ENCODE measurements at places on chromosomes 13 and 19. TPM values are rescaled to one million over a fixed set of nuclear protein-coding genes. Genes with fewer than 3 reads are reported as not detected.

GRCh38 chr13:112079696-112080095, 12.7 kb downstream of the SOX1 start:
- H3K27ac ChIP-seq: no peak overlapping the region
- no peaks in the 10 kb centered on the region for H3K4me1 ChIP-seq
- no peaks in the 10 kb centered on the region for H3K36me3 ChIP-seq
- H3K27me3 ChIP-seq: peaks cover 16% of the 10 kb centered on the region
- DNase-seq: no peak

- peaks cover 3% of the 10 kb centered on the region for H3K27me3 ChIP-seq
- H3K4me1 ChIP-seq: no peaks in the 10 kb centered on the region
- H3K36me3 ChIP-seq: no peaks in the 10 kb centered on the region
- DNase-seq: peak; percentile 58
- H3K4me3 ChIP-seq: no peak overlapping the region
- H3K27ac ChIP-seq: no peak overlapping the region
These were observed 68.7 kb downstream of the RASL11A start for GRCh38 chr13:27339299-27339698.

DNA sequence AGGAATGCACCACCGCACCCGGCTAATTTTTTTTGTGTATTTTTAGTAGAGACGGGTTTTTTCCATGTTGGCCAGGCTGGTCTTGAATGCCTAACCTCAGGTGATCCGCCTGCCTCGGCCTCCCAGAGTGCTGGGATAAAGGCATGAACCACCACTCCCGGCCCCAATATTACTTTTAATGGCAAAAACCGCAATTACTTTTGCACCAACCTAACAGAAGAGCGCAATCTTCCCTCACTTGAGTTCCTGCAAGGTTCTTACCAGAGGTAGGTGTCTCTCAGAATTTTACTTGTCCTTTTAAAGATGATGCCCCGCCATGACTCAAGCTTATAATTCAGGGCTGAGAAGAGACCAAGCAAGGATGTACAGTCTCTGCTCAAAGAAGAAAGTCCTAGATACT, 1774.1 kb upstream of the PCDH20 start:
- H3K27me3 ChIP-seq: no peaks in the 10 kb centered on the region
- DNase-seq: no peak
- H3K4me1 ChIP-seq: no peaks in the 10 kb centered on the region
- no peaks in the 10 kb centered on the region for H3K36me3 ChIP-seq
- H3K4me3 ChIP-seq: no peak overlapping the region

CYP4F22 gene
- not detected for total RNA-seq

KLK3 gene
- total RNA-seq: not detected

DNA sequence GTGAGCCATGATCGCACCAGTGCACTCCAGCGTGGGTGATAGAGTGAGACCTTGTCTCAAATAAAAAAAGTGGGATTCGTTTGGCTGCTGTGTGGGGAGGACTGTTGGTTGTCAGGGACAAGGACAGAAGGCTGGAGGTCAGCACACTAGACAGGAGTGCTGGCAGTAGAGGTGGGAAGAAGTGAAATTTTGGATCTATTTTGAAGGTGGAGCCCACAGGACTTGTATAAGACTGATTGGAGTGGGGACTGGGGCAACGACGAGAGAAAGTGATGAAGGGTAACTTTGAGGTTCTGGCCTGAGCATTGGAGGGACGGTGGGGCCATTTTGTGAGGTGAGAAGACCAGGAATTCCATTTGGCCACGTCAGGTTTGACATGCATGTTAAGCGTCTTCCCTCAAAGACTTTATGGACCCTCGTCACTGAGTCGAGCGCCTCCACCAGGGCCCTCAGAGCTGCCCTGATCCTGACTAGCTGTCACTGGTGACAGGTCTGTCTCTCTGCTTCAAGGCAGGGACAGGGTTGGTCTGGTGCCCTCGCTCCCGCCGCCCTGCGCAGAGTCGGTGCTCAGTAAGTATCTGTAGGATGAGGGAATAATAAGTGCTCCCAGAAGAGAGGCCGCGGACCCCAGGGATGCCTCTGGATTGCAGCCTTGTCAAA, 673 bp downstream of the CTU1 start:
- H3K4me3 ChIP-seq: peak overlapping the region; percentile 56
- H3K4me1 ChIP-seq: peaks cover 11% of the 10 kb centered on the region
- no peak for DNase-seq
- no peaks in the 10 kb centered on the region for H3K27me3 ChIP-seq
- no peaks in the 10 kb centered on the region for H3K36me3 ChIP-seq

GRCh38 chr13:67258482-67258881, 28.3 kb upstream of the PCDH9 start:
- DNase-seq: no peak
- no peaks in the 10 kb centered on the region for H3K27me3 ChIP-seq
- H3K27ac ChIP-seq: no peak overlapping the region

CRX gene
- not detected for total RNA-seq

- H3K4me1 ChIP-seq: no peaks in the 10 kb centered on the region
- no peak overlapping the region for H3K27ac ChIP-seq
- DNase-seq: no peak
- no peak overlapping the region for H3K4me3 ChIP-seq
- H3K27me3 ChIP-seq: no peaks in the 10 kb centered on the region
These were observed 127.7 kb downstream of the ZIC5 start for GRCh38 chr13:99843872-99844271.

SSC5D gene
- 1.3 TPM for total RNA-seq

IFT88 gene
- 13.7 TPM for total RNA-seq

DNA sequence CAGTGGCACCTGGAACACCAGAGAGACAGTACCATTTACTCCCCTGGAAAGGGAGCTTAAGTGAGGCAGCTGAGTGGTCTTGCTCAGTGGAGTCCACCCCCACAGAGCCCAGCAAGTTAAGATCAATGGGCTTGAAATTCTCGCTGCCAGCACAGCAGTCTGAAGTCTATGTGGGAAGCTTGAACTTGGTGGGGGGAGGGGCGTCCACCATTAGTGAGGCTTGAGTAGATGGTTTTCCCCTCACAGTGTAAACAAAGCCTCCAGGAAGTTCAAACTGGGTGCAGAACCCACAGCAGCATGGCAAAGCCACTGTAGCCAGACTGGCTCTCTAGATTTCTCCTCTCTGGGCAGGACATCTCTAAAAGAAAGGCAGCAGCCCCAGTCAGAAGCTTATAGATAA, 30.3 kb upstream of the CEACAM4 start:
- no peak overlapping the region for H3K4me3 ChIP-seq
- DNase-seq: no peak
- H3K4me1 ChIP-seq: no peaks in the 10 kb centered on the region
- no peaks in the 10 kb centered on the region for H3K27me3 ChIP-seq
- H3K36me3 ChIP-seq: no peaks in the 10 kb centered on the region

DNA sequence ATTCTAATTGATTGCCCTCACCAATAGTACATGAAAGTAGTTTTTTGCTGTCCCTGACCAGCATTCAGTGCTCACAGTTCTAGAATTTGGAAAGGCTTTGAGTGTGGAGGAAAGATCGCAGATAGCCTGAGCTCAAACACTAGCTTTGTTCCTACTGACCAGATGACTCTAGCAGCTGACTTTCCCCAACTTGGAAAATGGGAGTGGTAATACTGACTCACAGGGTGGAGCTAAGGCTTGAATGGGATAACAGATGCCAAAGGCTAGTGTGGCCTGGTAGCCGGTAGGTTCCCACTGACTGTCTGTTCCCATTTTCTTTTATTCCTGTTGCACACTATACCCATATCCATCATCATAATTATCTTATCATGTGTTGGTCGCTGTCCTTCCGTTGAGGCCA, 3.7 kb downstream of the ZSCAN22 start:
- peaks cover 7% of the 10 kb centered on the region for H3K36me3 ChIP-seq
- no peak overlapping the region for H3K4me3 ChIP-seq
- no peaks in the 10 kb centered on the region for H3K27me3 ChIP-seq
- peaks cover 12% of the 10 kb centered on the region for H3K4me1 ChIP-seq

- no peaks in the 10 kb centered on the region for H3K36me3 ChIP-seq
- DNase-seq: no peak
- no peaks in the 10 kb centered on the region for H3K4me1 ChIP-seq
These were observed 259.4 kb downstream of the DACH1 start for GRCh38 chr13:71607575-71607974.

- no peaks in the 10 kb centered on the region for H3K27me3 ChIP-seq
- H3K36me3 ChIP-seq: no peaks in the 10 kb centered on the region
- H3K27ac ChIP-seq: no peak overlapping the region
- no peaks in the 10 kb centered on the region for H3K4me1 ChIP-seq
These were observed 1104.9 kb upstream of the SLC10A2 start for GRCh38 chr13:104170980-104171555.

DNA sequence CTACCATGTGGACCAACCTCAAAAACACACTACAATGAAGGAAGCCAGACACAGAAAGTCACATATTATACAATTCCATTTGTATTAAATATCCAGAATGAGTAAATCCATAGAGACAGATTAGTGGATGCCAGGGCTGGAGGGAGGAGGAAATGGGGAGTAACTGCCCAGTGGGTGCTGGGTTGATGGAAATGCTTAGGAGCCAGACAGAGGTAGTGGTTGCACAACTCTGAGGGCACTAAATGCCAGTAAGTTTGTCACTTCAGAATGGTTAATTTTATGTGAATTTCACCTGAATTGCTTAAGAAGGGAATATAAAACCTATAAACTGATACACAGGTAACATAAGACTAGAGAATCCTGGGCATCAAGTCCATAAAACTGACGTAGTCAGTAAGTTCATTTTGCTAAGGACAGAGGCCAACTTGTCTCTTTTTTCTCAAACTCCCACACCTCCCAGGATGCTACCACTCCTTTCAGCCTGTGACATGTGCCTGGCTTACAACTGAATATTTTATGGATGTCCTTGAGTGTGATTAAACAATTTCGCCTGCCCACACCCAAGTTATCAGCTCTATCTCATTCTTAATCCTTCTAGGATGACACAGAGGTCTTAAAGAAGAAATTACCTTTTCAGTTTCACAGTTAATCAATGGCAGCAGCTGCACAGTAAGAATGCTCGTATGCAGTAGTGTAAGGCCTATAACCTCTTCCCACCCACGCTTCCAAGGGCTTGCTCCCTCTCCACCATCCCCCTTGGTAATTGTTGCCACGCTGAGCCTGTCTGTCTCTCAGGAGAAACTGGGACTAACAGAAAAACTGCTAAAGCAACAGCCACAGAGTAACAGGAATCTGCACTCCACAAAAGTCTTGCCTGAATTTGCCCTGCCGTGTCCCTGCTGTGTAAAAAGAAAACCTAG, 5.9 kb upstream of the MLNR start:
- H3K27me3 ChIP-seq: peaks cover 20% of the 10 kb centered on the region
- no peak overlapping the region for H3K4me3 ChIP-seq
- H3K27ac ChIP-seq: no peak overlapping the region
- DNase-seq: no peak
- peaks cover 3% of the 10 kb centered on the region for H3K36me3 ChIP-seq

KISS1R gene
- not detected for total RNA-seq

- H3K36me3 ChIP-seq: no peaks in the 10 kb centered on the region
- no peaks in the 10 kb centered on the region for H3K4me1 ChIP-seq
- DNase-seq: no peak
- no peaks in the 10 kb centered on the region for H3K27me3 ChIP-seq
- no peak overlapping the region for H3K27ac ChIP-seq
These were observed 139.7 kb downstream of the SLITRK6 start for GRCh38 chr13:85659493-85659892.

MAB21L1 gene
- not detected for total RNA-seq

- H3K27ac ChIP-seq: no peak overlapping the region
- DNase-seq: peak; percentile 11
- H3K27me3 ChIP-seq: no peaks in the 10 kb centered on the region
- no peaks in the 10 kb centered on the region for H3K36me3 ChIP-seq
These were observed 8.4 kb upstream of the KCTD12 start for GRCh38 chr13:76894401-76895110.

DNA sequence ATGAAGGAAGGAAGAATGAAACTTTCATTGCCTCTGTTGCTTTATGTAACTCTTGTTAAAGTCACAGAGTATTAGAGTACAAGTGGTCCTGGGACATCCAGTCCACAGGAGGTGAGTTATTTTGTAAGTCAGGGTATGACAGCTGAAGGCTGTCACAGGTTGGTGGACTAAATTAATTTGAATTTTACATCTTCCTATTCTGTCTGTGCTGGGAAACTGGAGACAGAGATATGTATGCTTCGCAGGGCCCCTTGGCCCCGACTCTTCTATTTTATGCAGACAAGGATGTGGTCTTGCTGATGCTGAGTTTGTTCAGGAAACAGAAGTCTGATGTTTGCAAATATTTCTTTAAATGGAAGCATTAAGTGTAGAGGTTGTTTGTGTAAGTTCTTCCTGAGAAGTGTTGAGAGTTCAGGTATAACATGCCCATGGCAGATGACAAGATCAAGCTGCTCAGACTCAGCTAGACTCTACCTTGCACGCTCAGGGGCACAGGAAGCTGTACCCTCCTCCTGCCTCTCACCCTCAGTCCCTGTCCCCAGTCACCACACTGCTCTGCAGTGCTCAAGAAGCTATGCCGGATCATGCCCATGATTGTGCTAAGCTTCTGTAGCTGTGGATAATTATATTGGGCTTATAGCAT, 23.4 kb downstream of the RASL11A start:
- no peaks in the 10 kb centered on the region for H3K4me1 ChIP-seq
- no peak for DNase-seq
- no peaks in the 10 kb centered on the region for H3K36me3 ChIP-seq
- no peak overlapping the region for H3K4me3 ChIP-seq
- H3K27me3 ChIP-seq: peaks cover 10% of the 10 kb centered on the region
- H3K27ac ChIP-seq: no peak overlapping the region

CACNG8 gene
- 3.0 TPM for total RNA-seq

GRCh38 chr13:30664689-30665275, 47.1 kb downstream of the USPL1 start:
- no peak overlapping the region for H3K4me3 ChIP-seq
- no peak overlapping the region for H3K27ac ChIP-seq
- peaks cover 2% of the 10 kb centered on the region for H3K36me3 ChIP-seq
- peaks cover 8% of the 10 kb centered on the region for H3K4me1 ChIP-seq
- DNase-seq: no peak
- H3K27me3 ChIP-seq: no peaks in the 10 kb centered on the region

DNA sequence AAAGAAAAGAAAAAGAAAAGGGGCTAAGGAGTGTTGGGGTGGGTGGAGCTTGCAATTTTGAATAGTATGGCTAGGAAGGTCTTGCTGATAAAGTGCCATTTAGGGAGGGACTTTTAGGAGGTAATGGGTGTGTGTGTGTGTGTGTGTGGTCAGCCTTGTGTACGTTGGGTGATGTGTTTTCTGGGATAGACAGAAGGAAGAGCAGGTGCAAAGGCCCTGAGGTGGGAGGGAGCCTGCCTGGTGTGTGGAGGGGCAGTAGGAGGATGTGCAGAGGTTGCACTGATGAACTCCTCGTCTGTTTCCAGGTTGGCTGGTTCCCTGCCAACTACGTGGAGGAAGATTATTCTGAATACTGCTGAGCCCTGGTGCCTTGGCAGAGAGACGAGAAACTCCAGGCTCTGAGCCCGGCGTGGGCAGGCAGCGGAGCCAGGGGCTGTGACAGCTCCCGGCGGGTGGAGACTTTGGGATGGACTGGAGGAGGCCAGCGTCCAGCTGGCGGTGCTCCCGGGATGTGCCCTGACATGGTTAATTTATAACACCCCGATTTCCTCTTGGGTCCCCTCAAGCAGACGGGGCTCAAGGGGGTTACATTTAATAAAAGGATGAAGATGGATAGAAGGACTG, 30.5 kb upstream of the ADGRE1 start:
- H3K4me3 ChIP-seq: no peak overlapping the region
- H3K36me3 ChIP-seq: no peaks in the 10 kb centered on the region
- DNase-seq: no peak
- H3K27ac ChIP-seq: no peak overlapping the region

- DNase-seq: peak; percentile 91
- H3K27ac ChIP-seq: peak within 1 kb of the TSS; percentile 77
- peaks cover 16% of the 10 kb centered on the region for H3K36me3 ChIP-seq
- no peak within 1 kb of the TSS for H3K4me3 ChIP-seq
- peaks cover 26% of the 10 kb centered on the region for H3K4me1 ChIP-seq
These were observed at the start of gene SEMA6B for GRCh38 chr19:4559569-4559968. SEMA6B (minus strand) TSS chr19:4559684; CDS start chr19:4558457, 1,227 bp downstream.

COX6B2 gene
- not detected for total RNA-seq
